C1 segment of cervical spinal cord (tissue), 14 donors: ENCODE measurements at places on chromosomes 5 and 9.

DNA sequence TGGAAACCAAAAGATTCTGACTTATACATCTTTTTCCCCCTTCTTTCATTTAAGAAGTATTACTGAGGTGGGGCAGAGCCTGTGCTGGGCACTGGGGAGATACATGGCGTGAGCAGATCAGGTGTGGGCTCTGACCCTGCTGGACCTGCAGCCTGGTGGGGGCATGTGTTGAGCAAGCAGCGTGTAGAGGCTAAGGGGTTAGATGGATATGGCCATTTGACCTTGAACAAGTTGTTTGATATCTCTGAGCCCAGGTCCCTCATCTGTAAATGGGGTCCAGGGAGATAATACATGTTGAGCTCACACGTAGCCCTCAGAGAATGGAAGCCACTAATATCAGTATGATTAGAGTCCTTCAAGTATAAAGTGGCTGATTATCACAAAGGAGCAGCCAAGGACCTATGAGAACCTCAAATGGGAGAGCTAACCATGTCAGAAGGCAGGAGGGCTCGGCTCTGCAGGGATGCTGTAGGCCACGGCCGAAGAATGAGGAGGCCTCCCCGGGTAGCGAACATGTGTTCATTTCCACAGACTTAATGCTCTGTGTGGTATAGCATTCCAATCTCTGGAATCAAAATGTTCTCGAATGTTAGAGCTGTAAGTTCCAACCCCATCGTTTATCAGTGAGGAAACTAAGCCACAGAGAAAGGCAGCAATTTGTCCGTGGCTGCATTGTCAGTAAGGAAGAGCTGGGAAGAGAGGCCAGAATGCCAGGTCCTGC, 15.4 kb upstream of the ANGPTL2 start:
- DNase-seq = no peak

DNA sequence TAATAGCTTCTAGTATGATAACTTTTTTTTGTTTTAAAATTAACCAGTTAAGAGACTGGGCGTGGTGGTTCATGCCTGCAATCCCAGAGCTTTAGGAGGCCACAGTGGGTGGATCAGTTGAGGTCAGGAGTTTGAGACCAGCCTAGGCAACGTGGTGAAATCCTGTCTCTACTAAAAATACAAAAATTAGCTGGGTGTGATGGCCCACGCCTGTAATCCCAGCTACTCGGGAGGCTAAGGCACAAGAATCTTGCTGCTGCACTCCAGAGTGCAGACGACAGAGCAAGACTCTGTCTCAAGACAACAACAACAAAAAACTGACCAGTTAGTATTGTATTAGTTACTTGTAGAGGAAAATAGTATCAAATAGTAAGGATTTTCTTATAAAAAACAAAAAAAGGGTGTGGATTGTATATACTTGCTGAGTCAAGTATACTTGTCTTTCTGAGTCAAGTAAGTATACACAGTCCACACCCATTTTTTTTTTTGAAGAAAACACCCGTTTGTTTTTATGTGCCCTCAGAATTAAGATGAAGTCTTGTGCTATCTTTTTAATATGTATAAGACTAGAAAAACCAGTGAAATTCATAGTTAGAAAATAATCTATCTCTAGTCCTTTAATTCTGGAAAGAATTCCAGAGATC, 25.3 kb downstream of the UBAP1 start:
- DNase-seq = no peak

- DNase-seq = no peak
These were observed 229.9 kb upstream of the MAP3K1 start for GRCh38 chr5:56585461-56585860.

DNA sequence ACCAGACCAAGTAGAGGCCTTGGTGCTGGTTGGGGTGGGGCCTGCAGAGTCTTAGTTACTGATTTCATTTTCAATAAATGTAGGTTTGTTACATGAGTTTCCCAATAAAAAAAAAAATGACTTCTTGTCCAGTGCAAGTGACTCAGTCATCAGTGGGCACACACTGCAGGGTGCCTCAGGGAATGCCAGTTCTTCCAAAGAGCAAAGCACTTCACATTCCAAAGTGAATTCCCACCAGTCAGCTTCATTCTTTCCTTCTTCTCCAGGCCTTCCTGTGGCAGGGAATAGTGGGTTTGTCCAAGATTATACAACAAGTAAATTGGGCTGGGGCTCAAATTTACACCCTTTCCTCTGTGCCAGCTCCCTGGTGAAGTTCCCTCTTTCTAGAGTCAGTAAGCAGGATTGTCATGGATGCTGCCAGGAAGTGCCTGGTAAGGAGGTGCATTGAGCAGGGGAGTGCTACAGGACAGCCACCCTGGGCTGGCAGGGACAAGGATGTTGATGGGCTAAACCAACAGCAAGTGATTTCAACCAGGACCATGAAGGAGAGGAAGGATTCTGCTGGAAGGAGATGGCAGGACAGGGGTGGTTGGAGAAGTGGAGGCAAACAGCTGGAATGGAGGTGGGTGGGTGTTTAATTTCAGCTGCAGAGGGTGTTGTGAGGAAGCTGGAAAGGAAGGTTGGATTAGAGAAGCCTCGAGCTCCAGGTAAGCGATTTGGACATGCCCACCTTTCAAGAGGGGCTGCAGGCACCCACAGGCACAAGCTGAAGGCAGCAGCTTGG, 3.7 kb upstream of the B4GALT7 start:
- DNase-seq = no peak

DNA sequence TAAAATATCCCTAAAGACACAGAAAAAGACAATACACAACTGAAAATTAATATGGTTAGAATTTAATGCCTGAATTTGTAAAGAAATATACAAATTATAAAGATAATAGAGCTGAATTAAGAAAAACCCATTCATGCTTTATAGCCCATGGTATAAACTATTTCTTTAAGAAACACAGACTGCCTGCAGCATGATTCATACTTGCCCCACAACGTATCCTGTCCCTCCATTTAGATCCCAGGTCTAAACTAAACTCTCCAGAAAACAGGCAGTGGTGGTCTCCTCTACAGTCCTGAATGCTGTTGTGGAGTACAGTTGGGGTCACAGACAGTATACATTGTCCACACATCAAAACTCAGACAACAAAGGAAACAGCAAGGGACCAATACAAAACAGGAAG, 24.8 kb downstream of the IL6ST start:
- DNase-seq = no peak

DNA sequence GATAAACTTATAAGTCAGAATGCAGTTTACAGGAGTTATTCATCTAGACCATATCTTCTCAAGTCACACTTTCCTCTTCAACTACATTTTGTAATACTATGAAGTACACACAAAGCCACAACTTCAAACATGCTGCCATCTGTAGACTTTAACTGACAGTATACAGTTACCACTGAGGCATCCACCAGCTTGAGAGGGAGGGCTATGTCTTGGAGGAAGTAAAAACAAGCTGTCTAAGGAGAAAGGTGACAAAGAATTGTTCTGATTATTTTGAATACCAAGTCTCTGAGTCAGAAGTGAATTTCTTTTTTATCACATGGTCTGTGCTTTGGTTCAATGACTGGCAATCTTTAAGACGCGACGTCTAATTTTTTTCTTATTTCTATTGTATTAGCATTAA, 97.6 kb upstream of the CDH10 start:
- no peak for DNase-seq

DNA sequence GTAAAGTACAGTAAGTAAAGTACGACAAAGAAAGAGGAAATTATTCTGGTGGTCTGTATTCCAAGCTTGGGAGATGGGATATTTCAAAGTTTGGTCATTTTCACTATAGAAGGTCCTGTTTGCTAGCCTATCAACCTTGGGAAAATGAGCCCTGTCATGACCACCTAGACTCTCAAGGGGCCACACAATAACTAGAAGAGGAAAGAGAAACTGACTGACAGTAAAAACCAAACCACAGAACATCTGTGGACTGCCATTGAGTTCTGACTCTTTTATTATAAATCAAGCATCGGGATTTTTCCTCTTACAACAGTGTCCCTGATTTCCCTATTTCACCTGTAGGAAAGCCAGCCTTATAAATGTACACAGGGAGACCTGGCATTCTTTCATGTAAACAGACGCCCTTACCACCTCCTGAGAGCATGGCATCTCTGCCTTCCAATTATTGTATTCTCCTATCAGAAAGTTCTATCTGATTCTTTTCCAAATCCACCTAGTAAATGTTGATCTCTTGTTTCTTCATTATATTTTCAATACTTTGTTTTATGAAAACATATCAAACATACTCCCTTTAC, 80.0 kb downstream of the ZNF622 start:
- no peak for DNase-seq

- DNase-seq = no peak
These were observed 13.7 kb downstream of the FCN2 start for GRCh38 chr9:134894136-134894860.

DNA sequence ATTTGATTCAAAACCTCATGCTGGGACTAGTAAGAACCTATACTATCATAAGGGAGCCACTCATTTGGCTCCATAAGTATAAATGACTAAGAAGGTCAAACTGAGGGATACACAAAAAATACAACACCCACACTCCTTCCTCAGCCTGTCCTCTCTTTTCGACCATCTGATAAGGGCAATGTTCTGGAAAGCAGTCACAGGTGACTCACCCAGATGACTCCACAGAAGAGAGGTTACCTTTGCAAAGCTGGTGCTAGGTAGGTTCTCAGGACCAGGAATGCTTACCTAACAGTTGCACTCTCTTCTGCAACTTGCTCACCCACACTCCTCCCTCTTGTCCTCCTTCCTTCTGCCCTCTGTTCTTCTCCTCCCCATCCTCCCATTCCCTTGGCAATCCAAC, 32.9 kb downstream of the LHFPL2 start:
- DNase-seq = no peak
